ENCODE measurements at places on chromosomes 16 and 17.

GRCh38 chr17:4490109-4490591 lies 8.5 kb upstream of the SPNS2 start:
- DNase-seq = no peak

DNA sequence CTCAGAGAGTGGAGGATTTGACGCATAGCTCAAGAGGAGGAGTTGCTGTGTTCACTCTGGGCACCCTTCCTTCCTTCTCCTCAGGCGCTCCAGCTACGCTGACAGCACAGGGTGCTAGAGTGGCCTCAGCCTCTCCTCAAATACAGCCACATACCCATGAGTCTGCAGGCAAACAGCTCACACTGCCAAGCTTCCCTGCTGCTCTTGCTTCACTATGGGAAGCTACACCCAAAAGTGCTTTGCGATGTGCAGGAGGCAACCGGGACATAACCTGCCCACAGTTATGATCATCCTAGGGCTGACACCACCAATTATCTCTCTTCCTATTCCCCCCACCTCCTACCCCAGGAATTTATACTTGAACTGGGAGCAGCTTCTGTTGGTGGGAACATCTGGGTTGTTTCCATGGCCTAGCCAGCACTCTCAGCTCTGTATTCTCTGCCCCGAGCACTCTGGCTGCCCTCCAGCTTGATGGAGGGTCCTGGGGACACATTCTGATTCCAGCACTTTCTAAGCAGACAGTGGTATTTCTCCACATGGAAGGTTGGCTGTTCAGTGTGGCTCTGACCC lies 40.3 kb upstream of the SREBF1 start:
- DNase-seq = no peak

DNA sequence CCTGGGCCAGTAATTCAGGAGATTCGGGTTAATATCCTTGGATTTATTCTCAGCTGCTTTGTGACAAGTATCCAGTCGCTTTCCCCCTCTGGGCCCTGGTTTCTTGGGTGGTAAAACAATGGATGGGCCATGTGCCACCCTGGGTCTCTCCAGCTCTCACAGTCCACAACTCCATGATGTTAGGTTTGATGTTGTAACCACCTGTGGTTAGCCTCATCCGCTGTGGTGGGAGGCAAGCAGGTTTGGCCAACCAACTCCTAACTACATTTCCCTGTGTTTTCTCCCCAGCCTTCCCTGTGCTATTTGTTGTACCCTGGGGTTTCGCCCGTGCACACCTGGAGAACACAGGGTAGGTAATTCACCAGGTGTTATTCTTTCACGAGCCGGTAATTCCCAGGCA lies 35.1 kb downstream of the GLP2R start:
- no peak for DNase-seq

GRCh38 chr16:3182608-3183444 lies 5.2 kb upstream of the OR1F1 start:
- DNase-seq = no peak

- DNase-seq = no peak
Observed at GRCh38 chr17:49640556-49640955, 37.3 kb downstream of the SPOP start.

GRCh38 chr17:61488878-61489718 lies 36.9 kb downstream of the TBX4 start:
- no peak for DNase-seq

GRCh38 chr17:38719289-38719942 lies 10.7 kb upstream of the CISD3 start:
- DNase-seq = no peak

GRCh38 chr17:76927577-76927976 lies 59.4 kb downstream of the MGAT5B start:
- no peak for DNase-seq

- DNase-seq = no peak
Observed at GRCh38 chr17:73697872-73698271, 53.6 kb upstream of the SDK2 start.

GRCh38 chr16:6195966-6196365 lies 1098.4 kb upstream of the EEF2KMT start:
- DNase-seq = no peak

All from AG09309 (cell line).